ENCODE measurements at places on chromosomes 7 and 10. TPM values are rescaled to one million over a fixed set of nuclear protein-coding genes. Genes with fewer than 3 reads are reported as not detected.

- peaks cover 12% of the 10 kb centered on the region for H3K4me1 ChIP-seq
- no peak overlapping the region for H3K27ac ChIP-seq
- no peaks in the 10 kb centered on the region for H3K27me3 ChIP-seq
Measured at GRCh38 chr7:75729851-75730274, 8.9 kb downstream of the HIP1 start.

DNA sequence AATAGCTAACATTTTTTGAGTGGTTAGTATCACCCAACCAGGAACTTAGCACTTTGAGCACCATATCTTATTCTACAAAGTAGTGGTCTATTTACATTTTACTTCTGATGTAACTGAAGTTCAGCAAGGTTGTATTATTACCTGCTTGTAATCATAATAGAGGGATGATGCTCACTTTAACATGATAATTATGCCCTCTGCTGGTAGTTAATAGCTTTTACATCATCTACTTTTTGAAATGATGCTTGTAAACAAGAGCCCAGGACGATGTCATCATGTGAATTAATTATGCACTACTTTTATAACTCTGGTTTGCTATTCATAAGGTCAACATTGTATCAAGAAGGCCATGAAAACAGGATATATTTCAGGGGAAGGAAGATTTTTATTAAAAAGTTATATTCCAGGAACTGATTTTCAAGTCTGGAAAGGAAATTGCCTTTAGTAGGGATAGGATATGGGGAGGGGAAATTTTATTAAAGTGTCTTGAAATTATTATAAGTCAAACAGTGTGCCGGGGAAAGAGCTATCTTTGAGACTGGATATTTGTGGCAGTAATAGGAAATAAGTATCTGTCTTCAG lies 80.3 kb upstream of the SCIN start:
- no peak overlapping the region for H3K4me3 ChIP-seq
- no peaks in the 10 kb centered on the region for H3K36me3 ChIP-seq
- H3K27me3 ChIP-seq, result no peaks in the 10 kb centered on the region
- H3K4me1 ChIP-seq, result no peaks in the 10 kb centered on the region

DNA sequence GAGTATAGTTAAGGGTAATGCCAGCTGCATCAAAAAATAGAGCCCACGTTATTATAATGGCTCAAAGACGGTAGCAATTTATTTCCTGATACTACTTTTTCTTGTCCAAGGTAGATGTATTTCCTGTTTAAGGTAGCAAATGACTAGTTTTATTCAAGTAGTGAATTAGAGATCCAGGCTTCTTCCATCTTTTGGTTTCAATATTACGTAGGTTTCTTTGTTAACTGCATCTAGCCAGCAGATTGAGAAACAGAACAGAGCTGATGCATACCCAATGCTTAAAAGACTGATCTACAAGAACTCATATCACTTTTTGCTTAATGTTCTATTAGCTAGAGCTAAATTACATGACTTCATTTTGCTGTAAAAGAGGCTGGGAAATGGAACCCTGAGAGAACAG lies 992.1 kb downstream of the NRG3 start:
- DNase-seq, result no peak
- no peaks in the 10 kb centered on the region for H3K27me3 ChIP-seq
- H3K4me1 ChIP-seq, result no peaks in the 10 kb centered on the region
- no peak overlapping the region for H3K4me3 ChIP-seq
- H3K27ac ChIP-seq, result no peak overlapping the region
- H3K36me3 ChIP-seq, result no peaks in the 10 kb centered on the region

GRCh38 chr7:96284835-96285234 lies 37.1 kb downstream of the SLC25A13 start:
- no peaks in the 10 kb centered on the region for H3K36me3 ChIP-seq
- H3K4me1 ChIP-seq, result peaks cover 14% of the 10 kb centered on the region
- DNase-seq, result no peak
- no peaks in the 10 kb centered on the region for H3K27me3 ChIP-seq
- H3K4me3 ChIP-seq, result peak overlapping the region; percentile 63

DNA sequence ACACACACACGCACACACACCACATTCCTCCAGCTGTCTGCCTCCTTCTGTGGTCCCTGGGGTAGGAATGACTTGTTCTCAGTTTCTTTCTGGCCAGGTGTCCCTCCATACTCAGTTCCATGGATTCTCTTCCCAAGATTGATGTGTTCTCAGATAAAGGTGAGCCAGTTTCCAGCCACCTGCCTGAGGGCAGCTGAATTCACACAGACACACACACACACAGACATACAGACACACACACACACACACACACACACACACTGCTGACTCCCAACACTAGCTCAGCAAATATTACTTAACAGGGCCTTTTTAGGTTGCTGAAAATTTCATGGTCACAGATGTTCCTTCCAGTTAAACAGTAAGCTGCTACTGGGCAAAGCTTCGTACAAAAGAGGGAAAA lies 45.4 kb upstream of the GDF10 start:
- H3K4me3 ChIP-seq, result no peak overlapping the region
- DNase-seq, result no peak
- H3K36me3 ChIP-seq, result no peaks in the 10 kb centered on the region
- H3K4me1 ChIP-seq, result peaks cover 6% of the 10 kb centered on the region

DNA sequence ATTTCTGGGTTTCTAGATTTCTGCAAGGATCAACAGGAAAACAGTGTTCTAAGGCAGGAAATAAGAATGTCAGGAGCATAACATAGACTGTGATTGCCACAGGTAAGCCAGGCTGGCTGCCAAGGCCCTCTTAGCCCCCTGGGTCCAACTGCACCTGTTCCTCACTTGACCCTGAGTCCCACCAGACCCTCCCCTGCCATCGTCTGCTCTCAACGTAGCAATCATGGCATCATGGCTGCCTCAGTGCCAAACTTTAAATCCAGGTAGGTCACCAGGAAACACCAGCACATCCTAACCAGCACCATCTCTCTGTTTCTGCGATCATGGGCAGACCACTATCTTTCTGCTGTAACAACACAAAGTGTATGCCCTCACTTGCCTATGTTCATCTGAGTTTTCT lies 267.2 kb downstream of the PAXIP1 start:
- no peaks in the 10 kb centered on the region for H3K27me3 ChIP-seq
- H3K4me3 ChIP-seq, result no peak overlapping the region

- no peaks in the 10 kb centered on the region for H3K27me3 ChIP-seq
- DNase-seq, result no peak
- H3K4me3 ChIP-seq, result no peak overlapping the region
- H3K27ac ChIP-seq, result no peak overlapping the region
Measured at GRCh38 chr10:128973221-128973620, 493.8 kb upstream of the MGMT start.

DNA sequence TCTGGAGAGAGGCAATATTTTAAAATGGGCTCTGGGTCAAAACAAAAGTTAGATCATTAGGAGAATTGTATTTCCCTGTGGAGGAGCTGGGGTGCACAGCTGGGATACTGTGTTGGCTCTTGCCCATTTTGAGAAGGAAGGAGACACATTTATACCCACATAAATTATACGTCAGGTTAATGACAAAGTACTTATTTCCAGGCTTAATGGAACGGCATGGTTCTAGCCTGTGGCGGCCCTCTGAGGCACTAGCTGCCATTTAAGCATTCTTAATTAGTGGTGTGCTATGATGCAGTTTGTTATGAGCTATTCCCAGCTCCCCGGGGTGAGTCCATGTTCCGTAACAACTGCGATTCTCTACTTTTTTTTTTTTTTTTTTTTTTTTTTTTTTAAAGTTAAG lies 193.5 kb downstream of the SEC23IP start:
- H3K36me3 ChIP-seq, result no peaks in the 10 kb centered on the region
- DNase-seq, result no peak
- no peaks in the 10 kb centered on the region for H3K4me1 ChIP-seq
- H3K4me3 ChIP-seq, result no peak overlapping the region
- H3K27me3 ChIP-seq, result no peaks in the 10 kb centered on the region

DNA sequence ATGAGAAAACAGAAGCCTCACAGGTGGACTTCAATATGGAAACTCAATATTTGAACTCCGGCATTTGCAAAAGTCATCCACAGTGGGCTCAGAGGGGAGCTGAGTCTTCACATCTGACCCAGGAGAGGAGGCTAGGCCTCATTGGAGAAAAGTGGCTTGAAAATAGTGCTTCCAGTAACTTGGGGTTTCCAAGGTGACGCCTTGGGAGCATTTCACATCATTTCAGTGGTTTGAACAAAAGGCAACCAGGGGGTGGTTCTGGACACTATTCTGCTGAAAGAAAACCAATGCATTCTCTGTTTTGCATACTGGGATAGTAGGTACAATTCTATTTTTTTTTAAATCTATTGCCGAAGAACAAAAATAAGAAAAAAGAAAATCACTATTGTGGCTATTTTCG lies 599.2 kb upstream of the POM121L12 start:
- H3K4me3 ChIP-seq, result no peak overlapping the region
- H3K4me1 ChIP-seq, result no peaks in the 10 kb centered on the region
- no peaks in the 10 kb centered on the region for H3K27me3 ChIP-seq
- H3K27ac ChIP-seq, result no peak overlapping the region
- no peak for DNase-seq

DNA sequence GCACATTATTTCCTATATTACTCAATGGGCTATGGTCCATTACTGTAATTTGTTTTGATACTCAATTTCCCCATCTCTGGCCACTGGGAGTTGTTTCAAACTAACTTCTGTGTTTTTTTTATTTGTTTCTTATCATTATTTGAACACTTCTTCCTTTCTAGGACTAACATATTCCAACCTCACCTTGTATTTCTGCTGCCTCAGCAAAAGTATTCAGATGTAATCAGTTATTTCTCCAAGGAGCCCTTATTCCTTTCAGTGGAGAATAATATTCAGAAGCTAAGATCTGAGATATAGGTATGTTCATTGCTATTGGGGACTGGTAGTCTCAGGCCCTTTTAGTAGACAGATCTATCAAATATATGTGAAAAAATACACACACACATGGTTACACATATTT lies 36.9 kb downstream of the TMEM168 start:
- no peak overlapping the region for H3K4me3 ChIP-seq
- no peaks in the 10 kb centered on the region for H3K36me3 ChIP-seq
- peaks cover 6% of the 10 kb centered on the region for H3K27me3 ChIP-seq

DNA sequence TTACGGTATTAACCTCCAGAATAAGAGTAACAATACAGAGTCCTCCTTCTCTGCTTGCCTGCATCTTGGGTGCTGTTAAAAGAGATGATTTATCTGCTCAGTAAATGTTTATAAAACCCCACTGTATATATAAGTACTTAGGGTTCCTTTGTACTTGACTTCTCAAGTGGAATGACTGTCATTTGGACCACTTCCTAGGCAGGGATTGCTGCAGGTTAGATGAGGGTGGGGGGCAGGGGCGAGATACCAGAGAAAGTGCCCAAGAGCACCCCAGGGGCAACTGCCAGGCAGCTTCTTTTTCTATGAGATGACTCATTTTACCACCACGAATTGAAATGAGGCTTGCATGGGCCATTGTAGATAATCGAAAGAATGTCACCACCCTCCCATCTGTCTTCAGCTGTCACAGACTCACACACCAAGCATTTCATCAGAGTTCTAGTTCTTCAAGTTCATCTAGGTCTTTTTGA lies 421.9 kb upstream of the GALNT17 start:
- DNase-seq, result no peak
- no peaks in the 10 kb centered on the region for H3K27me3 ChIP-seq
- H3K36me3 ChIP-seq, result no peaks in the 10 kb centered on the region
- H3K4me3 ChIP-seq, result no peak overlapping the region
- no peaks in the 10 kb centered on the region for H3K4me1 ChIP-seq

- H3K4me3 ChIP-seq, result no peak overlapping the region
- H3K27me3 ChIP-seq, result no peaks in the 10 kb centered on the region
- no peaks in the 10 kb centered on the region for H3K4me1 ChIP-seq
- no peak overlapping the region for H3K27ac ChIP-seq
Measured at GRCh38 chr7:133572087-133572486, 319.2 kb downstream of the EXOC4 start.

DNA sequence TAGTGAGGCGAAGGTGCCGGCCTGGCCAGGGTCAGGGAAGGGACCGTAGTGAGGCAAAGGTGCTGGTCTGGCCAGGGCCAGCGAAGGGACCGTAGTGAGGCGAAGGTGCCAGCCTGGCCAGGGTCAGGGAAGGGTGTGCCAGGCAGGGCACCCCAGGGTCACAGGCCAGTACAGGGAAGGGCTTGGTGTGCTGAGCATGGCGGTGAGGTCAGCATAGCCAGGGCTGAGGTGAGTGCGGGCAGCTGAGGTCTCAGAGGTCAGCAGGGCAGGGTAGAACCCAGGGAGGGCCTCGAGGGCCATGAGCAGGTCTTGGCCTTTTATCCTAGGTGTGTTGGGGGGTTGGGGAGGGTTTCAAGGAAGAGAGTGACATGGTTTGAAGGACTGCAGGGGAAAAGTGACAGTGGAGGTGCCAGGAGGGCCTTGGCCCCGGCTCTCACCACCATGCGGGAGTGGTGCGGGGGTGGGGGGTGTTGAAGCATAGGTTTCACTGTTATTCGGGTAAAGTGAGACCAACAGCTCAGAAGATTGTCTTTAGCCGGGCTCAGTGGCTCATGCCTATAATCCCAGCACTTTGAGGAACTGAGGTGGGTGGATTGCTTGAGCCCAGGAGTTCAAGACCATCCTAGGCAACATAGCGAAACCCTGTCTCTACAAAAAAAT lies 93.3 kb downstream of the CHST15 start:
- H3K4me1 ChIP-seq, result no peaks in the 10 kb centered on the region
- no peak for DNase-seq
- H3K27me3 ChIP-seq, result no peaks in the 10 kb centered on the region
- no peak overlapping the region for H3K27ac ChIP-seq
- H3K36me3 ChIP-seq, result no peaks in the 10 kb centered on the region

GRCh38 chr7:116713918-116714317 lies 41.9 kb downstream of the MET start:
- no peak overlapping the region for H3K27ac ChIP-seq
- no peak overlapping the region for H3K4me3 ChIP-seq
- H3K4me1 ChIP-seq, result no peaks in the 10 kb centered on the region
- no peaks in the 10 kb centered on the region for H3K36me3 ChIP-seq
- H3K27me3 ChIP-seq, result peaks cover 3% of the 10 kb centered on the region
- no peak for DNase-seq

DNA sequence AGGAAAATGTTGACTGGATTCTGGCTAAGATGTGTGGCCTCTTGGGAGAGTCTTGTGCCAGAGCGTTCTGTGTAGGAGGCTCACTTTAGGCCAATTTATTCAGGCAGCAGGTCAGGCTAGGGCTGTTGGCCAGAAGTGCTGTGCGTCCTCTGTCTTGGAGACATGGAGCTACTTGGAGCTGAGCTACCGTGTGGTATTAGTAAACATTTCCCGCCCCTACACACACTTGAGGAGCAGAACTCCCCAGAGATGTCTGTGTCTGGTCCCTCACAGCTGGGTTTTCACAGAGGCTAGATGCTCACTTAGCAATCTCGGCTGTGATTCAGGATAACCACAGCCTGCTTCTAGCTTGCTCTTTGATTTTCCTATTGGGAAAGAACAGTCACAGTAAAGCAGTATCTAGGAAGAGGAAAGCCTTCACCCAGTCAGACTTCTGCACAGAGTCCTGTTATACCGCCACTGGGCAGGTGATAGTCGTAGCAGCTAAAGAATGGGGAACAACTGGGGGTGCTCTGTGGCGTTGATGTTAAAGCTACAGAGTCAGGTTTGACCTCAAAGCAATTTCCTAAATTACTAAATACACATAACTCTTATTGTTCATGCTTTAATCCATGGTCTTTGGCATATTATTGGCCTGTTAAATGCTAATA lies 86.7 kb downstream of the MDFIC start:
- H3K4me1 ChIP-seq, result peaks cover 55% of the 10 kb centered on the region
- peak overlapping the region; percentile 35 for H3K27ac ChIP-seq
- peak overlapping the region; percentile 69 for H3K4me3 ChIP-seq
- peaks cover 12% of the 10 kb centered on the region for H3K36me3 ChIP-seq

Gene ATRNL1
- not detected for total RNA-seq

Gene UNCX
- total RNA-seq, result not detected

Gene ELFN1
- not detected for total RNA-seq

Gene PDZD7
- 3.5 TPM for total RNA-seq

Gene FRMPD2
- not detected for total RNA-seq

Gene DMBT1
- total RNA-seq, result not detected

Gene ZNF503
- total RNA-seq, result not detected

Gene INHBA
- not detected for total RNA-seq

Gene BBIP1
- total RNA-seq, result 42.3 TPM

Gene MYH16
- not detected for total RNA-seq

Gene TRPV5
- not detected for total RNA-seq

Gene FAM25G
- total RNA-seq, result not detected

Gene AMPH
- not detected for total RNA-seq

Gene TECTB
- total RNA-seq, result not detected
